Activated CD8-positive, alpha-beta memory T cell treated with anti-CD3 and anti-CD28 coated beads for 4 hours (primary cell): ENCODE measurements at places on chromosomes 4 and X.

DNA sequence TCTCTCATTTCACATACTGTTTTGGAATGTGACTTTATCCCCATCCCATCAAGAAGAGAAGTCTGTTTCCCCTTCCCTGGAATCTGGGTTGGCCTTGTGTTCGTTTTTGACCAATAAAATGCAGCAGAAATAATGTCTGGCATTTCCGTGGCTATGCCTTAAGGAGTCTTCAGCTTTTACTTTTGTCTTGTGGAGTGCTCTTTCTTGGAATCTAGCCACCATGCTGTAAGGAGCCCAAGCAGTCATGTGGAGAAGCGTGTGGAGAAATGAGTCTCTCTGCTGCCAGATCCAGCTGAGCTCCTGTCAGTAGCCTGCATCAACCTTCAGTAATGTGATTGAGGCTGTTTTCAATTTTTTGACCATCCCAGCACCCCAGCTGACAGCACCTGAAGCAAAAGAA, 84.4 kb upstream of the ARMCX2 start:
- DNase-seq = no peak

- no peak for DNase-seq
Measured at GRCh38 chr4:42816189-42816879, 76.2 kb upstream of the GRXCR1 start.

DNA sequence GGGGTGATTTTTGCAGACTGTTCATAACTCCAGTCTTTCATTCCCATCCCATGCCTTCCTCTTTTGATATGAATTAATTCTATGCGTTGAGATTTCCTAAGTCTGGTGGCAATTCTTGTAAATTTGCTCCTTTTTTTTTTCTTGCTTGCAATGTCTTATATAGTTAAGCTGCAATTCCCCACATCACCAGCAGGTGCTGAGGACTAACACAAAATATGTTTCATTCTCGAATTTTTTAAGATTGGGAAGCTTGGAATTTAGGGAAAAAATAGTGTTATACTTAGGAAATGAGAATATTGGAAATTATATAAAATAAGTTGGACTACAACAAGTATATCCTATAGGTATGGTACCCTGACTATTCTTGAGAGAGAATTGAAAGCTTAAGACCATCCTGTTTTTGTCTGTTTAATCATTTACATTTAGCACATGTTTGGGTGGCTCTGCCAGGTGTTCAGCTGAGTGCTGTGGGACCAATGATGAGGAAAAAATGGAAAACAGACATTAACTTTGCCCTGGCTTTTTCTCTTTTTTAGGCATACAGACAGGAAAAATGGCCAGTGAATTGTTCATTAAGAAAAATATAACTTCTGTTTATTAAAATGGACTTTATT, 30.2 kb downstream of the AFF2 start:
- no peak for DNase-seq

DNA sequence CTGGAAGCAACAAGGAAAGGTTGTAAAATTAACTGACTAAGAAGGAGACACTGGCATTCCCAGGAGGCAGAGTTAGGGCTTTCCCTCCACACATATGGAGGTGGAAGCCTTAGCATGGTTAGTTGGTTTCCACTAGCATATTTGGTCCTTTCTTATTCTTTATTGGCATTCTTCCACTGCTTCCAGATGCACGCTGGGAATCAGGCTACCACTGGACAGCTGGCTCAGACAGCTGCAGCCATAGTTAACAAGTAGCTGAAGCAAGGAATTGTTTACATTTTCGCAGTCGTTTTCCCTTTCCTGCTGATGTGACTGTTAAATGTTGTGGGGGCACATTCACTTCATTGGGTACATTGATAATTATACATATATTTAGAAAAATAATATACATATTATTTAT, 169.2 kb downstream of the GRIA2 start:
- no peak for DNase-seq

GRCh38 chr4:23485801-23486200, 404.0 kb downstream of the PPARGC1A start:
- no peak for DNase-seq

DNA sequence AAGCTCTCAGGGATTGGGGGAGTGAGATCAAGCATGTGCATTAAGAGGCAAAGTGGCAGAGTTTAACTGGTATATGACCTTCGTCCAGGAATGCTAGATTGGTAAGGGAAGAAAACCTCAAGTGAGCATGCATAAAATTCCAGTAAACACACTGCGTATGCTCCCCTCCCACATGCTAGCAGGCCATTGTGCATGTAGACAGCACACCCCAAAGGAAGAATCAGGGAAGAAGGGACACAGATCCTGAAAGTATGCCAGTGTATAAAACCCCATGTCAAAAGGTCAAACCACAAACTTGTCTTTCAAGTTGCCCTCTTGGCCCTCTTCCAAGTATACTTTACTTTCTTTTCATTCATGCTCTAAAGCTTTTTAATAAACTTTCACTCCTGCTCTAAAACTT, 405.2 kb upstream of the CNKSR2 start:
- DNase-seq = no peak

DNA sequence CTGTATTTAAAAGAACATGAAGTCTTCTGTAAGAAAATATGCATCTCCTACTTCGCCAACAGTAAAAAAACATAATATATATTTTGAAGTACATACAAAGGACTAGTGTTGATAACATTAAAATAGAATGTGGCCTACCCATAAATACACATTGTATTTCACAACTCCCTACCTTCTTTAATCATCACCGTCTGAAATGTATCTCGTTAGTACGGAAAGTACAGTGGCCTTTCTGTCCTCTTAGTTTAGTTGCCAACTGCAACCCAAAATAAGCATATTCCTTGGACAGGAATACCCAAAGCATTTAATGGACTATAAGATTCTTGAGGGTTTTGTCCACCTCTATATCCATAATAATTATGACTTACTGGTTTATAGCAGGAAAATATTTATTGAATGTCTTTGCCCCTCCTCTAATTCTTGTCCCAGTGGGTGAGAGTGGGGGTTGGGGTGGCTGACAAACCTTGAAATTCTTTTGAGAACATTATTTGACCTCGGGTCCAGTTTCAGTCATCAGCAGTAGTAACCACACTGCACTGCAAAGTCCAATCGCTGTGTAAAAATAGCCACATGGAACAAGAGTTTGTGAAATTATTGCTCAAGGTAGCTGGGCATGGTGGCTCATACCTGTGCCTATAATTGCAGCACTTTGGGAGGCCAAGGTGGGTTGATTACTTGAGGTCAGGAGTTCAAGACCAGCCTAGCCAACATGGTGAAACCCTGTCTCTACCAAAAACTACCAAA, 474.5 kb downstream of the KLHL13 start:
- DNase-seq = no peak

- no peak for DNase-seq
Measured at GRCh38 chrX:56000174-56000573, 232.0 kb upstream of the KLF8 start.

DNA sequence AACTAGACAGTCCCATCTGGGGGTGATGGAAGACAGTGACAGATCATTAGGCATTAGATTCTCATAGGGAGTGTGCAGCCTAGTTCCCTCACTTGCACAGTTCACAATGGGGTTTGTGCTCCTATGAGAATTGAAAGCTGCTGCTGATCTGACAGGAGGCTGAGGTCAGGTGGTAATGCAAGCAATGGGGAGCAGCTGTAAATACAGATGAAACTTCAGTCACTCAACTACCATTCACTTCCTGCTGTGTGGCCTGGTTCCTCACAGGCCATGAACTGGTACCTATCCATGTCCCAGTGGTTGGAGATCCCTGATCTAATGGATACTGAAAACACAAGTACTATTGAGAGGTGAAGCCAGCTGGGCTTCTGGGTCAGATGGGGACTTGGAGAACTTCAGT, 72.5 kb downstream of the AGTR2 start:
- DNase-seq = no peak

GRCh38 chr4:56438766-56439165, 2.7 kb downstream of the PAICS start:
- no peak for DNase-seq

DNA sequence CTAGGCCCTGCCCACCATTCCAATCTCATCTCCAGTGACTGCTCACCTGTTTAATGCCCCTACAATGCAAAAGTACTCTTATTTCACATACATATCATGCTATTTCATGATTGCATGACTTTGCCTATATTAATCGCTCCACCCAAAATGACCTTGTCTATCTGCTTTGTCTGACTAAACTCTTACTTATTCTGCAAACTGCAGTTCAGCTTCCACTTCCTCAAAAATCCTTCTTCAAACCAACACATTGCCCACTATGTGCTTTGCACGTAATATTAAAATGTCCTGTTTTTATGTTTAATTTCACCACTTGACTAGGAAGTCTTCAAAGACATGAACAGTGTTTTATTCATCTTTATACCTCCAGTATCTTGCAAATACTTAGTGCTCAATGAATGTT, 229.6 kb downstream of the OPHN1 start:
- no peak for DNase-seq

DNA sequence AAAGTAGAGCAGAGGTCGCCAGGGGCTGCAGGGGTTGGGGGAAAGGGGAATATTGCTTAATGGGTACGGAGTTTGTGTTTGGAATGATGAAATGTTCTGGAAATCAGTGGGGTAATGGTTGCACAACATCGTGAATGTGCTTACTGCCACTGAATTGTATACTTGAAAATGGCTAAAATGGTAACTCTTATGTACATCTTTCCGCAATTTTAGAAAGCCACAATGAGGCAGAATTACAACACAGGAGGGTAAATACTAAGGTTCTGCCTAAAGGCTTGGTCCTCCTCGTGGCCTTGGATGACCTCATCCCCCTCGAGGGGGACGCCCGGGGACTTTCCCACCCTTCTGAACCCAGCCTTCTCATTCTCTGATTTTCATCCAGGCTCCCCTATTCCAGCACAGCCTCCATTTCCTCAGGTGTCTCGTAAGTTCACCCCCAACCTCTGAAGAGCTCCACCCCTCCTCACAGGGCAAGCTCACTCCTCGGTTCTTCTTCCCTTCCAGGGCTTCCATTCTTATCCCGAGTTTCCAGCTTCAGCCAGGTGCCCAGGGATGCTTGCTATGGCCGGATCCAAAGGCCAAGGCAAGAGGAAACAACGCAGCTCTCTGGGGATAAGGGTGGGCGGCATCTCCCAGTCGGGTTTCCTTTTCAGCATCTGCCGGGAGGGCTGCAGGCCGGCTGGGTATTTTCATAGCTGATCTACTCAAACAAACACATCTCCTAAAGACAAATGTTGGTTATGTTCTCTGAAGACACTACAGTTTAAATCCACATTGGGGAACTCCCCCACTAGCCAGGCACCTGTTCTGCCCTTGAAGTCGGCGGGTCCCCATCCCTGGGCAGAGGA, 71.3 kb upstream of the ACSL1 start:
- no peak for DNase-seq
